ENCODE measurements at places on chromosomes 12 and 14.

- DNase-seq: no peak
These were observed 351.1 kb upstream of the FLRT2 start for GRCh38 chr14:85178864-85179263.

- no peak for DNase-seq
These were observed 479.1 kb downstream of the ATP23 start for GRCh38 chr12:58420503-58420902.

GRCh38 chr12:85531341-85531740, 251.3 kb downstream of the ALX1 start:
- no peak for DNase-seq

DNA sequence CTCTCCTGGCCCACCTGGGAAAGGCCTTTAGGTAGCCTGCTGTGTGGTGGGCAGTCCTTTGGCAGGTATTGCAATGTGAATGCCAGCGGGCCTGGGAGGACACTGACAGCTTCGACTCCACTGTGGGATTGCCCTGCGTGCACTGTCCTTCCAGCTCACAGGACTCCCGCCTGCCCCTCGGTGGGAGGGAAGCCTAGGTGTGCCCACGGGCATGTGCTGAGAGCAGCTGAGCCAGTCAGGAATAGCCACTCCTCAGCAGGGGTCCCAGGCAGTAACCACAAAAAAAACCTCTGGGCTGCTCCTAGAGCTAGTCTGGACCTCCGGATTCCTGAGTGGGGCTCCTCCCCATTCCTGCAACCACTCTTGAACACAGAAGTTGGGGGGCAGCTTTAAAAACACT, 278.2 kb downstream of the FOXN3 start:
- no peak for DNase-seq

DNA sequence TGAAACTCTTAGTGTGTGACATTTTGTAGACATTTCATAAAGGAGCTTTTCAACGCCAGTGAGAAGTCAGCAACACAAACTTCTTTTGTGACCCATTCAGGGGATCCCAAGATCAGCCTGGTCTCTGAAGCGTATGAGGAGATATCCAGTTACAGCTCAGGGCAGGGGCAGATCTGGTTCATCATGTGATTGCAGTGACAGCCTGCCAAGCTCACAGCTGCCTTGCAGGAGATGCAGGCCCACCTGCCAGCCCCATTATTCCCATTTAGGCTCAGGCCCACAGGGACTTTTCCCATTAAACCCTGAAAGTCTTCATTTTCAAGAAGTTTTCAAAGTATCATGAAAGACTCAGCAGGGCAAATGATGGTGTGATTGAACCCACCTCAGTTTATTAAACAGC, 38.3 kb downstream of the SRGAP1 start:
- DNase-seq: peak; percentile 73

GRCh38 chr12:47160316-47161244, 80.8 kb upstream of the AMIGO2 start:
- no peak for DNase-seq
